Stimulated activated CD8-positive, alpha-beta memory T cell treated with anti-CD3 and anti-CD28 coated beads, Interleukin-7, amount 100 ng/mL, for 24 hours (primary cell): ENCODE measurements at places on chromosomes 3 and 15.

DNA sequence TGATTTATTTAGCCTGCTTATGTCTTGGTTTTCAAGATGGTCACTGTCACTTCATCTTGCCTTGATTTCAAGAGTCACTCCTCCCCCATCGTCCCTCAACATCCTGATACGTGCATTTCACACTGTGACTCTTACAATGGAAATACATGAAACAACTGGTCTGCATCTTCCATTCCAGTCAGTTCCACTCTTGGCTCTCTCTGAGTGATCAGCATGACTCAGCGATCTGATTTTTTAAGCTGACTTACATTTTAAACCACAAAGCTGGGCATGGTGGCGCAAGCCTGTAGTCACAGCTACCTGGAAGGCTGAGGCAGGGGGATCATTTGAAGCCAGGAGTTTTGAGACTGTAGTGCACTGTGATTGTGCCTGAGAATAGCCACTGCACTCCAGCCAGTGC lies 271.2 kb upstream of the ROPN1 start:
- no peak for DNase-seq

DNA sequence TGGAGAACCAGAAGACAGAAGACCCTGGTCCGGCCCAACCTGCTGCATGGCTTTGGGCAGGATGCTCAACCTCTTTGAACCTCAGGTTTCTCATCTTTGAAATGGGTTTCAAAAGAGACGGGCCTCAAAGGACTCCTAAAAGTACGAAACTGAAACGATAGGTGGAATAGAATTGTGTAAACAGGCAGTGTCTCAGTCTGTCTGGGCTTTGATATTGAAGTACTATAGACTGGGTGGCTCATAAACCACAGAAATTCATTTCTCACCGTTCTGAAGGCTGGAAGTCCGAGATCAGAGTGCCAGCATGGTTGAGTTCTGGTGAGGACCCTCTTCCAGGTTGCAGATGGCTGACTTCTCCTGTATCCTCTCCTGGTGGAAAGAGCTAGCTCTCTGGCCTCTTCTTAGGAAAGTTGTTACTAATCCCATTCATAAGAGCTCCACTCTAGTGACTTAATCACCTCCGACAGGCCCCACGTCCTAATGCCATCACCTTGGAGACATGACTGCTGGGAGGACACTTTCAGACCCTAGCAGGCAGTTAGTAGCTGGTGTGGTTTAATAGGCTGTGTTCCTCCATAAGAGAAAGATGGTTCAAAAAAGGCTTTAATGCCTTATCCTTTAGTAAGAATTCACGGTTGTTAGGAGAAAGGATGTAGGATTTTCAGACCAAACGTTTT lies 35.7 kb downstream of the SSUH2 start:
- DNase-seq, result no peak

- DNase-seq, result no peak
Observed at GRCh38 chr3:53079147-53079546, 33.3 kb upstream of the SFMBT1 start.

DNA sequence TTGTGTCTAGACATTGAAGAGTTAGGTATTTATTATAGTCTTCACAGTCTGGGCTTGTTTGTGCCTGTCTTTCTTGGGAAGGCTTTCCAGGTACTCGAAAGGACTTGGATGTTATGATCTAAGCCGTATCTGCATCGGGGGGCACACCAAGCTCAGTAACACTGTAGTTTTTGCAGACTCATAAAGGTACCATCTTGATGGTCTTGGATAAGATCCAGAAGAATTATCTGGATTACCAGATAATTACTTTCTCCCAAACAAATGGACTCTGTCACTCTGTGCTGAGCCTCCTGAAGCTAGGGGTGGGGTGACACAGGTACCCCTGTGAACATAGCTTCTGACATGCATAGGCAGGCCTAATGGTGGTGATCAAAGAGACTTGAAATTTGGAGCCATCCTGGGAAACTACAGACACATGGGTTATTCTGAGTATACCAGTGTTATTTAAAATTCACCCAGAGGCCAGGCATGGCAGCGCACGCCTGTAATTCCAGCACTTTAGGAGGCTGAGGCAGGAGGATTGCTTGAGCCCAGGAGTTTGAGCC lies 238.6 kb upstream of the TPM1 start:
- DNase-seq, result no peak

DNA sequence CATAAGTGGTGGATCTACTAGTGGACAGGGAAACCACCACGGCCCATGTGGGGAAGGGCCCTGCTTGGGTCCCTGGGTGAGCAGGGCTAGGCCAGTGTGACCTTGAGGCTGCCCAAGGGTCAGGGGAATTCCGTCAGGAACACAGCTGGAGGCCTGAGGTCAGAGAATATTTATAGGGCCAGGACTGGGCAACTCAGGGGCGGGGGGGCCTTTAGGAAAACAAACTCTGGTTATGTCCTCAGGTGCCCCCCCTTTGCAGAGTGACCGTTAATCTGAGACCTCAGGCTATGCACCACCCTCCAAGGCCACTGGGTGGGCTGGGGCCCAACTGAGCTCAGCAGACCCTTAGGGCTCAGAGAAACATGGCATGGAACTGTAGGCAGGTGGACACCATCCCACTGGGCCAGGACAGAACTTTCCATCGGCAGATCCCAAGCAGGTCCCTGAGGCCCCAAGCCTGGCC lies 2.5 kb downstream of the TWF2 start:
- no peak for DNase-seq

DNA sequence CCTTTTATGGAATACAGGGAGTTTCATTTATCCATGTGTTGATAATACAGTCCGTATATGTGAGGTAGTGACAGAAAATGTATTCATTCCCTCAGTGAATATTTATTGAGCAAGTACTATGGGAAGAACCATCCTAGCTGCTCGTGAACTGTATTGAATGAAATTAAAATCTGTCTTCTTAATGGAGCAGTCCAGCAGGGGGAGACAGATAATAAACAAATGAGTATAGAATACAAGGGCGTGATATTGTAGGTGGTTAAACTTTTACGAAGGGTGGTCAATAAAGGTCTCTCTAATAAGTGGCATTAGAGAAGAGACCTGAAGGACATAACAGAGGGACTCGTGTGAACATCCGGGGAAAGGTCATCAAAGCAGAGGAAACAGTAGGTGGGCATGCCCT lies 62.7 kb upstream of the OSTN start:
- no peak for DNase-seq

DNA sequence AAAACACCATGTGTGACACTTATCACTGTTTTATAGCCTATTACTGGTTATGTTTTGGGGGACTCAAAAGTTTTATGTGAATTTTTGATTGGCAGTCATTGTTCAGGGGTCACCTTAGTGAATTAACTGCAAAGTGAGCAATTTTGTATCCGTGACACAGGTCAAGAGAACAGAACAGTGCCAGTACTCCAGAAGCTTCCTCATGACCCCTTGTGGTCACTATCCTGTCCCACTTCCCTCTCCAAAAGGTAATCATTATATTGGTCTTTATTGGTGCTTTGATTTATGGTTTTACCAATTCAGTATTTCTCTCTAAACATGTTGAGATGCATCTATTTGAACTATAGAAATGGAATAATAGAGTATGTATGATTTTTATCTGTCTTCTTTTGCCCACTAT lies 107.1 kb downstream of the STT3B start:
- no peak for DNase-seq

DNA sequence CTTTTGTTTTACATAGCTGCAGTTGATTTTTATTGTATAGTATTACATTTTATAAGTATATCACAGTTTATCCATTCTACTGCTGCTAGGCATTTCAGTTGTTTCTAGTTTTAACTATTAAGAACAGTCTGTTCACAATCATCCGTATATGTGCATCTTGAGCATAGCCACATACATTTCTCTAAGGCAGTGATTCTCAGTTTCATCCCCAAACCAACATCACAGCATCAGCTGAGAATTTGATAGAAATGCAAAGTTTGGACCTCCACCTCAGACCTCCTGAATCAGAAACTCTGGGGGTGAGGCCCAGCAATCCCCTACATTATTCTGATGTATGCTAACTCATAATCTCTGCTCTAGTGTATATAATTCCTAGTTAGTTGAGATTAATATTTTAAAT lies 120.8 kb downstream of the VPS8 start:
- DNase-seq, result no peak

DNA sequence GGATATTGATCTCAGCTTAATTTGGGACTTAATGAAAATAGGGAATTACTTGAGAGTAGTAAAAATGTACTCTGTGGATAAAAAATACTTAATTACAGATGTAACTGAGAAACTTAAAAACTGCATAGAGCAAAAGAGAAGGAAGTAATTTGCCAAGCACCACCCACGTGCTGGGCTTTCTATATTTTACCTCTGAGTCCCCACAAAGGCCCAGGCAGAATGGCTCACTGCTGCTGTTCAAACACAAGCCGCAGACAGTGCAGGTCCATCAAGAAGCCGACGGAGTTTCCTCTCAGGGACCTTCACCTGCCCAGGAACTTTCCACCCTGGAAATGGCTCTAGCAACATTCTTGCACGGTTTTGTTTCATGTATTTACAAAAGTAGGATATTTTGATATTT lies 77.2 kb upstream of the TRPM1 start:
- DNase-seq, result no peak

DNA sequence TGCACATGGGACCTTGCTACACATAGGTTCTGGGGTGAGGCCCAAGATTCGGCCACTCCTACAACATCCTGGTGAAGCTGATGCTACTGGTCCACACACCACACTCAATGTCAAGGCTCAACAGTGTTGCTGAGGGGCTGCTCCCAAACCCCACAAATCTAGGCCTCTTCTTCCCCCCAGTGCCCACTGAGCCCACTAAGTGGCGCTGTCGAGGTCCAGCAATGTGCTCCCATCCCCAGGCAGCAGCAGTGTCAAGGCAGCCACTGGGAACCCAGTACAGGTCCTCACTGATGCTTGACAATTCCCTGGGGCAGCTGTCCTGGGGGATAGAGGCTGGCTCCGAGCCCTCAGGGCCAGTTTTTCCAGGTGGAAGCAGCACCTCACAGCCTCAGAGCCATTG lies 21.5 kb downstream of the SCN5A start:
- no peak for DNase-seq

GRCh38 chr15:93001881-93002280 lies 87.1 kb downstream of the RGMA start:
- DNase-seq, result no peak

- DNase-seq, result peak; percentile 68
Observed at GRCh38 chr3:134473868-134474546, 11.8 kb downstream of the ANAPC13 start.

- DNase-seq, result no peak
Observed at GRCh38 chr3:168722091-168722490, 626.4 kb upstream of the GOLIM4 start.

GRCh38 chr3:53129344-53129743 lies 891 bp downstream of the RFT1 start:
- no peak for DNase-seq

DNA sequence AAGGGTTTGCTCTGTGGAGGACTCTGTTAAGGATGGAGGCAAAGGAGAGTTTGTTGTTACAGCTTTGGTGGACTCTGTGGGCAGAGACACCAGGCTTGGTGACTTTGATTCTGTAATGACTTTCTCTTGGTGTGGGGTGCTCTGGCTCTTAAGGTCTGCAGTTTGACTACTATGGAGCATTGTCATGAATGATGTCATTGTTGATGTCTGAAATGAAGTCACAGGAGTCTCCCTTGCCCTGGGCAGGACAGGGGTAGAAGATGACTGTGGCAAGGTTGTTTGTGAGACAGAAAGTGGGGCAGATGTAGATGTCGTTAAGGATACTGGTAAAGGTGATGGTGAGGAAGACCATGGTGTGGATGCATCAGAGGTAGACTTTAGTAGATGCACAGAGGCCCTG lies 42.7 kb downstream of the HEG1 start:
- DNase-seq, result no peak

GRCh38 chr3:11235385-11235784 lies 36.8 kb upstream of the ATG7 start:
- no peak for DNase-seq

GRCh38 chr3:141680620-141681389 lies 57.3 kb upstream of the RNF7 start:
- DNase-seq, result no peak

DNA sequence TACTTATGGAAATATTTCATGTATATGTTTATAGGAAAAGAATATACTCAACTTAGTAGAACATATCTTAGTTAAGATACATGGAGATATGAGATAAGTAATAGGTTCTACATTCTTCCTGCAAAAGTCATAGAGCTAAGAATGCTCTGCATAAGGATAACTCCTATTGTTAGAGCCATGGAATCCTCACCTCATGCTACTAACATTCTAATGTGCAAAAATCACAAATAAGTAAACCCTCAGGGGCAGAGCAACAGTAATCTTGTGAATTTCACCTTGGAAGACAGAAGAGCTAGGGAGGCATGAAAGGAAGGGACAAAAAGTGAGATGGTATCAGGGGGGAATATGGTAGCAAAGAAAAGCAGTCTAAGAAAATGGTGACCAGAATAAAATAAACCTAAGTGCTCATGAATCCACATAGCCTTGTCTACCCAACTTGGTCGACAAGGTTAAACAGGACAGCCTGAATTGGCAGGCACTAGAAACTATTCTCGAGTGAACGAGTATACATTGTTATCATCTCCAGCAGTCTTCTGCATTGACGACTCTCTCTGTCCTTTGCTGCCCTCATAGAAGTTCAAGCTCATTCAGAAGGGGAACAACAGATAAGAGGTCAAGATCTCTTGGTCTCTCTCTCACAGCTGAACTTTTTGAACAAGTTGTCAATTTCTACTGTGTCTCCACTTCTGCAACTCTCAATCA lies 52.8 kb downstream of the XRN1 start:
- no peak for DNase-seq

- DNase-seq, result no peak
Observed at GRCh38 chr3:172869368-172869771, 118.8 kb downstream of the ECT2 start.

DNA sequence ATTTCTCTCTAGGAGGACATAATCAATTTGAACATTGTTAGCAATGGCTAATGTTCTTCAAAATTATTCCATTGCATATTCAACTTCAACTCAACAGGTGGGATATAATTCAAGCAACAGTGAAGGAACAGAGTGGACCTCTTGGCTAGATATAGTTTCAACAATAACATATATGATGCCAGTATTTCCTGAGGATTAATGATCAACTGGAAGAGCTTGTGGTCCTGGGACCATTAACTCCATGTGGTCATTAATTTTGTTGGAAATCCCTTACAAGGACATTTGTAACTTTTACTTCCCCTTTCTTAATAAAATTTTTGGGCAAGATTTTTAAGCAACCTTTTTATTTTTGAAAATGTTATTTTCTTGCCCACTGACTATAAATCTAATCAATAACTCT lies 54.3 kb upstream of the ROBO2 start:
- DNase-seq, result no peak

DNA sequence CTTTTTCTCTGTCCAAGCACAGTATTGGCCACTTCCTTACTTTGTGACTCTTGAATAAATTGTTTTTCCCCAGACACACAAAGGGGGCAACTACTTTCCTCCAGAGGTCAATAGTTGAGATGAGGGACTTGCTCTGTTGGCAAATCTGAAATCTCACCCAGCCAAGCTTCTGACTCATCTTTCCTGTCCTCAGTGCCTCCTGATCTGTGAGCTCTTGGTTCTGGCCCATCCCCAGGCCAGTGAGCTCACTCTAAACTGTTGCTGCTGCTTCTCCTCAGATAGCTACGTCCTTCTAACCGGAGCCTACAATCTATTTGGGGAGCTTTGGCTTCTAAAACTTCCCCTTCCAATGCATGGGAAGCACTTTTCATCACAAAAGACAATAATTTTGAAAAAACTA lies 50.0 kb upstream of the NMD3 start:
- DNase-seq, result no peak
